Stimulated activated CD4-positive, alpha-beta T cell treated with anti-CD3 and anti-CD28 coated beads, Interleukin-4, amount 100 ng/mL, for 48 hours (primary cell): ENCODE measurements at places on chromosomes 2 and 18.

DNA sequence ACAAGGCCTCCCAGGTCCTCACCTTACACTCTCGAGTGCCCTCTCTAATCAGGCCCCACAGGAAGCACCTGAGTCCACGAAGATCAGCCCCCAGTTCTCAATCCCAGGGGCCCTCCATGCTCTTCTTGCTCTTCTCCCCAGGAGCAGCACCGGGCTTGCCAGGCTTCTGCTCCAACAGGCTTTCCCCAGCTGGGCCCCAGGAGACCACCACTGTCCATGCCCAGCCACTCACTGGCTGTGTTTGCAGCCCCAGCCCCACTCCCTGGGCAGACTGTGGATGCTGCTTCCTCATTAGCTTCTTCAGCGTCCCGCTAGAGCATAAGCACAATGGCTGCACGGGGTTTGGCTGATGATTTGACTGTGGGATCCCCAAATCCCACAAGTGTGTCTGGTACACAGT is 781.9 kb downstream of the GALR1 start:
- DNase-seq: no peak

- DNase-seq: no peak
These were observed 78.5 kb downstream of the ACAA2 start for GRCh38 chr18:49734836-49735235.

GRCh38 chr2:85649201-85650190 is 18.5 kb downstream of the SFTPB start:
- DNase-seq: no peak

- DNase-seq: no peak
These were observed 18.6 kb downstream of the BUB1 start for GRCh38 chr2:110659248-110659647.

DNA sequence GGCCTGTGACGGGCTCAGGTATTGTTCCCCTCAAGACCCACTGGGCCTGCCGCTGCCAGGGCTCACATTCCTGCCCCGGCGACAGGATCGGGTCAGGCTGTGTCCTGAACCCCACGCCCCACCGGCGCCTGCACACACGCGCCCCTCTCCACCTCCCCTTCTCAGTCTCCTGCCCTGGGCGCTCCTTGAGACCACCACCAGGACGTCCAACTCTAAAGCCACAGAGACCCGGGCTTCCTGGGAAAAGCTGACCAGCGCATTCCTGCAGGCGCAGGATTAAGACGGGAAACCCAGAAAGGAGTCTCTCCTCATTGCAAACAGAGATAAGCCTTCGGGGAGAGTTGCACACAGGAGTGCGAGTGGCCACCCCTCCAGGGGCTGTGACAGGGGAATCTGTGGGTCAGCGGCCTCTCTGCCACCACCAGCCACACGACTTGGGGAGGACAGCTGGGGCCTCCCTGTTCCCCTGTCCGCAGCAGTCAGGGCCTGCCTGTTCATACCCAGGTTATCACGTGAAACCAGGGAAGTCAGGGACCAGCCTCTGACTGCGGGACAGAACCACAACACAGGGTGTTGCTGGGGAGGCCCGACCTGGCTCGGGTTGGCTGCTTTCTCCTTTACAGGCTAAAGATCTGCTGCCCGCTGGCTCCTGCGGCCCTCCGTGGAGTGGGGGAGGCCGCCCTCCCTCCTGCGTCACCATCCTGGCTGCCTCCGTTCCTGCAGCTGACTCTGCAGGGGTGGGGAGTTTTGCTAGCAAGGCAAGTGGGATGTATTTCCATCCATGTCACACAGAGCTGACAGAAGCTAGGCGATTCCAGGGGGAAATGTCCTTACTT is 88.8 kb downstream of the ZCCHC2 start:
- DNase-seq: no peak

GRCh38 chr18:50632895-50633515 is 73.1 kb downstream of the MAPK4 start:
- no peak for DNase-seq

DNA sequence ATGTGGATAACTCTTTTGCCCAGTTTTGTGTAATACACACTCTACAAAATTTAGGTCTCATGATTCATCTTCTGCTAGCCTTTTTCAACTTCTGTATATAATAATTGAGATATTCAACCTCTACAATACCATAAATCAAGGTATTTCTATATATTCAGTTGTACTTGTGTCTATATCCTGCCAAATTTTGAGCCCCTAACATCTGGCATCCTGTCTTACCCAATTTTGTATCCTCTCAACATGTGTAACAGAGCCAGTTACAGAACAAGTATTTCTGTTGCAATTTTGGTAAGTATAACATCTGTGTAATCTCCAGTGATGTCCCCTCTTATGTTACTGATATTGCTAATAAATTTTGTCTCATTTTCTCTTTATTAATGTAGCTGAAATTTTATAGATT is 145.8 kb downstream of the TRIB2 start:
- no peak for DNase-seq

- DNase-seq: peak; percentile 69
These were observed 20.0 kb upstream of the RESP18 start for GRCh38 chr2:219352448-219353023.

DNA sequence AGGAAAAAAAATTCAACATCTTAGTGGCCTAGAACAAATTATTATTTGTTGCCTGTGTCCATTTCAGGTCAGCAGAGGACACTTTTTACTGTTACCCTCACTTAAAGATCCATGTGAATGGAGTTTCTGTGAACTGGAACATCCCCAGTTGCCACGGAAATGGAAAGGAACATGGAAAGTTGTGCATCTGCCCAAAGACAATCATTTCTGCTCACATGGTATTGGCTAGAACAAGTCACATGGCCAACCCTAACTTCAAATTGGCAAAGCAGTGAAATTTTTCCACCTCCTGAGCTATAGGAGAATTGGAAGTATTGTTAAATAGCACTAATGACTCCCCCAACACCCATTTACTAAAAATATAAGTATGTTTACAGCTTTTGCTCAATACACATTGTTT is 71.2 kb upstream of the CCBE1 start:
- DNase-seq: no peak

DNA sequence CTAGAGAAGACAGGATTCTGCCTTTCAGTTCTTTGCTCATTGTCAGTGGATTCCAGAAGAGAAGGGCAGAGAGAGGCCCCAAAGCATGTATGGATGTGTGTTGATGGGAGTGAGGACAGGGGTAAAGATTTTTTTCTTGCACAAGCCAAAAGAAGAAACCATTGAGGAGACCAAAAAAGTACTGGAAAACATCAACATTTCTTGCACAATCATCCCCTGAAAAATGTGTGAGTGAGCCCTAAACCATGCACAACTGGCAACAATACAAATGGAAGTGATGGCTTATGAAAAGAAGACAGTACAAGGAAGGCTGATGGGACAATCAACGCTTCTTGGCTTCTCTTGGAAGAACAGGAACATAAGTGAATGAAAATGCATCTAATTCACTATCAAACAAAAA is 5.6 kb upstream of the SMAD7 start:
- no peak for DNase-seq

DNA sequence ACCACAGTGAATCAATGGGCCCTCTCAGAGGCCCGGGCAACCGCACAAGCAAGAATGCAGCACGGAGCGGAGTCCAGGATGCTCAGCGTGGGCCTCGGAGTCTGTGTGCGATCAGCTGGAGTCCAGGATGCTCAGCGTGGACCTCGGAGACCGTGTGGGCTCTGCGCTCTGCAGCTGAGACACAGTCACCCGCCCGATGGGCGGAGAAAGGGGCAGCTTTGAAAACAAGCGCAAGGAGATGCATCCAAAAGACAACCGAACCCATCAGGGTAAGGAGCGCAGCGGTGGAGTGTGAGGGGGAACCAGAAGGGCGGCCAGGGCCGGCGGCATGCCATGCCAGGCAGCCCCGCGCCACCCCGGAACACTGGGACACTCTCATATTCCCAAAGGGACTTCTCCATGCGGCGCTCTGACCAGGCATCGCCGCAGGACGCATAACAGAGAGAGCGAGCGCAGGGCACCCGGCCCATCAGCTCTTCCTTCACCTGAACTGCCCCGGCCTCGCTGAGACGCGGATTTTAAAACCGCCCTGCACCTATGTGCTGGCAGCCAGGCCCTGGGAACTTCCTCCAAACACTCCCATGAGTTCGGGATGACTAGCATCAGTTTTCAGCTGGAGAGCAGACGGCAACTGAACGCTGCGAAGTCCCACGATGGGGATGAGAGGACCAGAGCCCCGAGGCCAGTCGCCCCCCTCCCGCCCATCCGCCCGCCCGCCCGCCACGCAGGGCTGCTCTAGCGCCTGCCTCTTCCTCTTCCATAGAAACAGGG is 44.7 kb downstream of the MC5R start:
- no peak for DNase-seq

DNA sequence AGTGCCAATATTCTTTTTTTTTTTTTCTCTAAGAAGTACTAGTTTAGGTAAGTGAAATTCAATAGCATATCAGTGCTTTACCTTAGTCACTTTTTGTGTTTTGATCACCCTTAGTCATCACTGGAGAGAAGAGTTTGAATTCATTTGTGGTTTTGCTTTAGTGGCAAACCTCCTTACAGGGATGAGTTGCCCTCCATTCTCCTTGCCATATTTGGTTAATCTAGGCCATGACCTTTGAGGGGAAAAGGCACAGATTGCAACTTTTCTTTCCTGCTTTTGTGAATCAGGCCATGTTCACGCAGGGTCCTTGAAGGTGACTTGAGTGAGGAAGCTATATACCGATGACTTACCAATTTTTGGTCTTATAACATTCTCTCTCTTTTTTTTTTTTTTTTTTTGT is 34.4 kb downstream of the PLEKHA3 start:
- no peak for DNase-seq

- DNase-seq: no peak
These were observed 304.8 kb downstream of the TRIB2 start for GRCh38 chr2:13021470-13021957.

GRCh38 chr2:100964222-100964621 is 37.9 kb upstream of the RPL31 start:
- DNase-seq: no peak

DNA sequence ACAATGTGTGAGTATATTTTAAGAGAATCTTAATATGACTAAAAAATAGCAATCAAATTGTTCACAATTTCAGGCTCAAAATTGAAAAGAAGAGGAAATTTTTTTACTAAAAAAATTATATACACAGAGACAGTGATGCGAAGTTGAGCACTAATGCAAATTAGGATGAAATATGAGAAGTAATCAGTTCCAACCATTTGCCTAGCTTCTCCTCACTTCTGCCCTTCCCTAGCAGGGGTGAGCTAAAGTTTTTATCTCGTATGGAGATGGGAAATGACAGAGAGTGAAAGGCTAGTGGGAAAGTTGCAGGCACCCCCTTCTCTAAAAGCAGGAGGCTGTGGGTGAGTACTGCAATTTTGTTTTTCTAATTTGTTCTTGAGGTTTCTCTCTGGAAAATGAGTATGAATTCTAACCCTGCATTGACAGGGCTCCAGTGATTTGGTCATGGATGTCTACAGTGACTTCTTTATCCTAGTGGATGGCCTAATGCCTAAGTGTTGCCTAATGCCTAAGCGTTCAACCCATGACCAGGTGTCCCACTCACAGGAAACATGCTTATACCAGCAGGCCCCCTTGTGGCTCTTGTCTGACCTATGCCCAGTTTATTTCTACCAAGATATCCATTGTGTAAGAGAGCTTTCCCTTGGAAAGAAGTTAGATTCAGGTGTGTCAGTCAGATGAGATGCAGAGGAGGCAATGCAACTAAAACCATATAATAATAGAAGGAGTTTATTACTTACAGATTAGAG is 78.0 kb upstream of the HNMT start:
- DNase-seq: no peak

DNA sequence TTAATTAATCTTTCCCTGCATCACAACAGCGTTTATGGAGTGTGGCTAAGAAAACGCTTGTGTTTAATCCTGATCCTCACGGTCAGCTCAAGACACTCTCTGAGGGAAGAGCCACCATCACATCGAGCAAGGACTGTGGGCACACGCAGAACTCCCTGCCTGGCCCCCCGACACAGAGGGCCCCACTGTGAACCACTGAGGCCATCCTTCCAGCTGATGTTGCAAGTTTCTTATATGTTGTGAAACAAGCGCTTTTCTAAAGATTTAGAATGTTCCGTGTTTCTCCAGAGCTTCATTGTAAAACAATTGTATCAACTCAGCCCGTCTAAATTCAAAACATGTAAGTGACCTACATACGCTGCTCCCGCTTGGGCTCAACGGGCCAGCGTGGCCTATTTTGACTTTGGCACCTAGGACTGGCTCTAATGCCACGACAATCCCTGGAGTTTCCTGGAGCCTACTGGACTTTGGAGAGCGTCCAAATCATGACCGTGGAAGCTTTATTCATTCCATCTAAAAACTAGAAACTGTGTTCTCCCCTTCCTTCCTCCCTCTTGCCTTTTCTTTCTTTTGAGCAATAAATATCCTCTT is 34.9 kb downstream of the SERPINE2 start:
- DNase-seq: no peak

DNA sequence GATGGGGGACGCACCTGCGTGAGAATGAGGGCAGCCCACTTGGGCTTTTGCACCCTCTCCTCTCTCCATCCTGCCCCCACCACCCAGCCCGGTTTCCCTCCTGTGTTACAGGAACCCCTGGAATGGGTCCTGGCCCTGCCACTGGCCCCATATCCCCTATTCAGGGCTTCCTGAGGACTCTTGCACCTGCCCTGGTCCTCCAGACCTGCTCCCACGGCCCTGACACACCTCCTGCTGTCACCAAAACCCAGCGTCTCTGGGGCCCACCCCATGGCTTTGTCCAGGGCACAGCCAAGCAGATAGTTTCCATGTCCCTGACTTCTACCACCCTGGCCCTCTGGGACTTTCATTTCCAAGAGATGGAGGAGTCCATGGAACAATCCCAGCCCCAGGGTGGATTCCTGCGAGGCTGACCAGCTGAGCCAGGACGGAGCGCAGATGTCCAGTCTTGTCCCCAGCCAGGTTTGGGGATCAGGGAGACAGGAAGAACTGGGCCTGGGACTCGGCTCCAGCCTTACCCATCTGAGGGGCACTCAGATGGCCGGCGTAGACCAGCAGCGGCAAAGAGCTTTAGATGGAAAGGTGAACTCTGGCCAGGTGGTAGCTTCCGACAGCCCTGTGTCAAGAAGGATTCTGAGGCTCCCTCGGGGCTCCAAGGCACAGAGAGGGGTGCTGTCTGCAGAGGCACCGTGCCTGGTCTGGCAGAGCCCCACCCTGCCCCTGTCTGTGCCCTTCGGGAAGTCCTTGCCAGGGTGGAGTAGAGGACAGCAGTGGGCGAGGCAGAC is 12.0 kb downstream of the GPR35 start:
- no peak for DNase-seq

DNA sequence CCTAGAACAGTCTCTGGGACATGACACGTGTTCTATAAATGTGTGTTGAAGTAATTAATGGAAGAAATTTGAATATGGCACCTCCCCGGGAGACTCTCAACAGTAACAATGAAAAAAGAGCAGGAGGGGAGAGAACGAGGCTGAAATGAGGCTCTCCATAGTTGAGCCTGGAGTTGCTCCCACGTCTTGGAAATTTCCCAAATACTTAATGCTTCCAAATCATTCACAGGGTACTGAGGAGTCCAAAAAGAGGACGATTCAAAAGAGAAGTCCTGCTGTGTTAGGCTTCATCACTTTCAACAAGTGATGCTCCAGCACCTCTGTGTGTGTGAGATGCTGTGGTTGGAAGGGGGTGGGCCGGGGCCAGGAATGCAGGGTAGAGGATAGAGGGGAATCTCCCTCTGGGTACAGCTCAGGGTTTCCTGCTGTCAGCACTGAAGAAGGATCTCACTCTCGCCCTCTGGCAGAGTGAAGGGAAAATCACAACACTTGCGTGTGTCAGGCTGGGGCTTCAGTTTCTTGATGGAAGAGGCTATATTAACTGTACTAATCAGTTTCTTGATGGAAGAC is 18.1 kb upstream of the ZNF407 start:
- DNase-seq: no peak
